Stimulated activated CD4-positive, alpha-beta T cell treated with anti-CD3 and anti-CD28 coated beads, Interleukin-2, amount 100 ng/mL, for 4 hours (primary cell): ENCODE measurements at places on chromosomes 4 and X.

- no peak for DNase-seq
These were observed 346.7 kb upstream of the RASGEF1B start for GRCh38 chr4:81818385-81818920.

DNA sequence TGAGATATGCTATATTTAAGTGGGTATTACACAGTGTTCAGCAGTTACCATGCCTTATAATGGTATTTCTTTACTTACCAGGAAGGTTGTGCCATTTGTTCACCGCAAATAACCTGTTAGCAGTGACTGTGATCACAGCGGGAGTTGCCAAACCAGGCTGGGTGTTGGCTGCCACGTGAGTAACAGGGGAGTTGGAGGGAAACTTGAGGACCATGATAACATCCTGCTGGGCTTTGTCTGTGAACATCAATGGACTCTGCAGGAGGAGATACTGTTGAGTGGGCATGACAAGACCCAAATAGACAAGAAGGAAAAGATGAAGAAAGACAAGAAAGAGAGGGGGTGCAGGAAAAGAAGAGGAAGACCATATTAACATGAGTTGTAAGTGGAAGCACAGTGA, 242.9 kb downstream of the DCLK2 start:
- no peak for DNase-seq

DNA sequence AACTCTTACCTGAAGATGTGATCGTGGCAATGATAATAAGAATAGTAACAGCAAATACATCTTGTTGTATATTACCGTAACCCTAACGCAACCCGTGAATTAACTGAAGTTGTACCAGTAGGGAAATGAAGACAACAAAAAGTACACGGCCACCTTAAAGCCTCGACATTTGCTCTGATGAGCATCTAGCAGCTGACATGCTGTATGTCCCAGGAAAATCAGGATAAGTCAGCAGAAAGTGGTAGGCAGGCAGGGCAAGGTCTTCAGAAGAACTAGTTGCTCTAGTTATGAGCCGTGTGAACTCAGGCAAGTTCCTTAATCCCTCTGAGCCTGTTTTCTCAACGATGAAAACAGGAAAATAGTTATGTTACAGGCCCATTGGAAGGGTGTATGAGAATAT, 7.7 kb upstream of the ASB5 start:
- no peak for DNase-seq

DNA sequence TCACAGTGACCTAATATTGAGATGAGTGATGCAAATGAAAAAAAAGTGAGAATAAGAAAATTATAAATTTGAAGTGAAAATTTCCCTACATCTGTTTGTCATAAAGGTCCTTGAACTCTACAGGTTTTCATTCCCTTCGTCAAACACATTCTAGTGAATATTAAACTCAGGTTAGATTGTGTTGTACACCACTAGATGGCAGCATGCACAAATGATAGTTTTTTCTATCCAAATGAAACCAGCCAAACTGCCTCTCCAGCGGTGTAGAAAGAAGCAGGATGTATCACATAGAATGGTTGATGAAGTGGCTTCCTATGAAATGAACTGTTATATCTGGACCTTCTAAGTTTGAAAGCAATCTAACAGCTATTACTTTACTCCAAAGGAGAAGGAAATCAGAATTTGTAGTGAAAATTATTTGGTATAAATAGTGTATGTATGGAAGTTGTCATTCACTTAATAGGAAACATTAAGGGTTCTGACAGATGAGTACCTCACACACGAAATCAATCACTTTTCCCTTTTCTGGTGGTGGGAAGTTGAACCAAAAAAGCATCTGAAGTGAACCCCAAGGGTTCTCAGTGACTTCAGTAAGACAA, 382.7 kb downstream of the UNC5C start:
- no peak for DNase-seq

- DNase-seq = no peak
These were observed 24.5 kb upstream of the TSR2 start for GRCh38 chrX:54415534-54416350.

- DNase-seq = no peak
These were observed 344.6 kb downstream of the MID1IP1 start for GRCh38 chrX:39145859-39146258.

DNA sequence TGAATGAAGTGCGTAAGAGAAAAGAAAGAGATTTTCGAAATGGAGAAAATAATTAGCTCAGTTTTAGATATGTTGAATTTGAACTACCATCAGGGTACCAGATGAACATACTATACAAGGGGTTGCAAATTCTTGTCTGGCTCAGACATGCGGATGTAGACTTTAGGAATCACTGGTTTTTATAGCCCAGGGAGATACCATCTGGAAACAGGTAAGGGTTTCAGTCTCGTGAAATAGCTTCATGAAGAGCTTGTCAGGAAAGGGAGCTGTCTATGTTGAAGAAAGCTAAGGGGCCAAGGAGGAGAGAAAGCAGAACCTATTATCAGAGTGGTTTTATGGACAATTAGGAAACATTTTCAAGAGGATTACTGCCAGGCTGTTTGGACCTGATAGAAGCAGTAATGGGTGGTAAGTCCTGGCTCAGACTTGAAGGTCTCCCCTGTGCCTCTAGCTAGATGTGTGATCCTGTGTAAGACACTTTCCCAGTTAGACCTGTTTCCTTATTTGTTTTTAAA, 6.7 kb downstream of the RAB9A start:
- DNase-seq = no peak

DNA sequence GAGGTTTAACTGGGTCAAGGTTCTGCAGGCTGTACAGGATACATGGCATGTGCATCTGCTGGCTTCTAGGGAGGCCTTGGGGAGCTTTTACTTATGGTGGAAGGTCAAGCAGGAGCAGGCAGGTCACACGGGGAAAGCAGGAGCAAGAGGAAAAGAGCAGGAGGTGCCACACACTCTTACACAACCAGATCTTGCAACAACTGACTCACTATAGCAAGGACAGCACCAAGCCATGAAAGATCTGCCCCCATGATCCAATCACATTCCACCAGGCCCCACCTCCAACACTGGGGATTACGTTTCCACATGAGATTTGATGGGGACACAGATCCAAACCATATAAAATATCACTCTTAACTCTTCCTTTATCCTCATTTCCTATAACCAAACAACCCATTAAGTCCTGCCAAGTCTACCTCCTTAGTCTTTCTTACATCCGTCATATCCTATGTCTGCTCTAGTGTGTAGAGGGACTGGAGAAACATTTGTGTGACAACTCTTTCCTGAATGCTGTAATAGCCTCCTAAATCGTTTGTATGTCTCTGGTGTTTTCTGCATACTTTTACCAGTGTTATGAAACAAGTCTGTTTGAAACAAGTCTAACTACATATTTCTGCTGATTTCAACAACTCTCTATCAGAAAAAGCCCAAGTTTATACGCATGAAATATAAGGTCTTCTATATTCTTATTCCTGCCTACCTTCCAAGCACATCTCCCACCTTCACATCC, 8.3 kb upstream of the RAP2C start:
- no peak for DNase-seq

GRCh38 chr4:4397441-4397819, 10.5 kb downstream of the NSG1 start:
- no peak for DNase-seq

- DNase-seq = no peak
These were observed 87.9 kb downstream of the ZXDA start for GRCh38 chrX:57822398-57822797.

DNA sequence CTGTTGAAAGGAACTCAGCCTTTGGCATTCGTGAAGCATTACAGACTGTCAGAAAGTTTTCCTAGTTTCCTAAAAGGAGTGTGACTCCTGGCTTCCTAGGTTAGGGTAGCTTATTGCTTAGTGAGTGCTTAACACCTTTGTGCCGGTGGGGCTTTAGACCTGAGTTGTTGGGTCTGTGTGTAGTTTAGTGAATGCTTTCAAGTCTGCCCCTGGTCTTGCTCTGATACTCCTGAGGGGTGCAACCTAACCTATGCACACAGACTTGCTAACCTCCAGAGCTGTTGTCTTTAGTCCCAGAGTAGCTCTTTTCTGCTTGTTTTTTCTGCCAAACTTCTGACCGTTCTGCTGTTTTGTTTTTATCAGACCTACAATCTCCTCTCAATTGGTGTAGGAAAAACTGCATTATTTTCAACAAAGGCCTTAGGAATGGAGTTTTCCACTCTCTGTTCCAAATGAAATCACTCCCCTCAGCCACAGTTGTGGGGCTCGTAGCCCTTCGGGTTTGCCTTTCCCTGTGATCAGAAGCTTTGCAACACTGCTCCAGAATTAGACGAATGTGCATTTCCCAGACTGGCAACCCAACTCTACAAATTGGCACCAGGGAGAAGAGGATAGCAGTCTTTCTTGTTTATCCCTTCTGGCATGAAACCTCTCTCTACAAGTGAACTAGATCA, 1399.1 kb upstream of the PCDH7 start:
- no peak for DNase-seq

GRCh38 chrX:118047446-118048186, 69.0 kb downstream of the KLHL13 start:
- DNase-seq = no peak

GRCh38 chrX:25383196-25383595, 367.4 kb upstream of the ARX start:
- DNase-seq = no peak

- DNase-seq = no peak
These were observed 115.4 kb upstream of the ESX1 start for GRCh38 chrX:104370089-104370488.
